ENCODE measurements at places on chromosomes 12 and 14. TPM values are rescaled to one million over a fixed set of nuclear protein-coding genes. Genes with fewer than 3 reads are reported as not detected.

The STAC3 gene
- total RNA-seq, result 0.53 TPM

The FGD4 gene
- total RNA-seq, result 1.4 TPM

The NFATC4 gene
- 0.07 TPM for total RNA-seq

The ACTR6 gene
- total RNA-seq, result 37.3 TPM

The EIF2S3B gene
- 0.82 TPM for total RNA-seq

The ARF6 gene
- 66.8 TPM for total RNA-seq

The LMNTD1 gene
- not detected for total RNA-seq

The RIPK3 gene
- total RNA-seq, result not detected

The NTN4 gene
- 54.5 TPM for total RNA-seq

The EML1 gene
- 40.3 TPM for total RNA-seq

The SERPINA3 gene
- total RNA-seq, result 5.7 TPM

The TIMELESS gene
- total RNA-seq, result 39.3 TPM

The OVCH1 gene
- total RNA-seq, result not detected

The CPNE6 gene
- total RNA-seq, result not detected

The RERG gene
- 0.47 TPM for total RNA-seq

The SLC38A4 gene
- total RNA-seq, result not detected

The LGR5 gene
- total RNA-seq, result not detected

The MYH6 gene
- total RNA-seq, result not detected

The PARPBP gene
- 19.7 TPM for total RNA-seq

The CMAS gene
- 44.2 TPM for total RNA-seq

The CCDC85C gene
- 42.1 TPM for total RNA-seq

The TAS2R43 gene
- not detected for total RNA-seq

The ARMH4 gene
- 0.34 TPM for total RNA-seq

The TAS2R46 gene
- total RNA-seq, result not detected

The LPAR5 gene
- total RNA-seq, result 0.59 TPM

The FGF23 gene
- not detected for total RNA-seq

The DTX3 gene
- 18.1 TPM for total RNA-seq

The AQP6 gene
- total RNA-seq, result not detected

The SMCO2 gene
- total RNA-seq, result 0.13 TPM

The ATF7IP gene
- 5.9 TPM for total RNA-seq

The CD4 gene
- total RNA-seq, result not detected

The TMEM30B gene
- total RNA-seq, result 0.17 TPM

The KRT78 gene
- total RNA-seq, result not detected

The ZBTB1 gene
- 25.2 TPM for total RNA-seq

The CFAP73 gene
- 0.11 TPM for total RNA-seq

The SLC2A14 gene
- 0.08 TPM for total RNA-seq

The LGALS3 gene
- 192 TPM for total RNA-seq

The AP5M1 gene
- total RNA-seq, result 18.7 TPM

The SMOC1 gene
- total RNA-seq, result 15.6 TPM

Measured in A549 treated with CpdA at 1 μM for 4 hours (cell line).